Heart left ventricle (tissue), 16 donors: ENCODE measurements at places on chromosomes 5 and 9. TPM values are rescaled to one million over a fixed set of nuclear protein-coding genes. Genes with fewer than 3 reads are reported as not detected.

DNA sequence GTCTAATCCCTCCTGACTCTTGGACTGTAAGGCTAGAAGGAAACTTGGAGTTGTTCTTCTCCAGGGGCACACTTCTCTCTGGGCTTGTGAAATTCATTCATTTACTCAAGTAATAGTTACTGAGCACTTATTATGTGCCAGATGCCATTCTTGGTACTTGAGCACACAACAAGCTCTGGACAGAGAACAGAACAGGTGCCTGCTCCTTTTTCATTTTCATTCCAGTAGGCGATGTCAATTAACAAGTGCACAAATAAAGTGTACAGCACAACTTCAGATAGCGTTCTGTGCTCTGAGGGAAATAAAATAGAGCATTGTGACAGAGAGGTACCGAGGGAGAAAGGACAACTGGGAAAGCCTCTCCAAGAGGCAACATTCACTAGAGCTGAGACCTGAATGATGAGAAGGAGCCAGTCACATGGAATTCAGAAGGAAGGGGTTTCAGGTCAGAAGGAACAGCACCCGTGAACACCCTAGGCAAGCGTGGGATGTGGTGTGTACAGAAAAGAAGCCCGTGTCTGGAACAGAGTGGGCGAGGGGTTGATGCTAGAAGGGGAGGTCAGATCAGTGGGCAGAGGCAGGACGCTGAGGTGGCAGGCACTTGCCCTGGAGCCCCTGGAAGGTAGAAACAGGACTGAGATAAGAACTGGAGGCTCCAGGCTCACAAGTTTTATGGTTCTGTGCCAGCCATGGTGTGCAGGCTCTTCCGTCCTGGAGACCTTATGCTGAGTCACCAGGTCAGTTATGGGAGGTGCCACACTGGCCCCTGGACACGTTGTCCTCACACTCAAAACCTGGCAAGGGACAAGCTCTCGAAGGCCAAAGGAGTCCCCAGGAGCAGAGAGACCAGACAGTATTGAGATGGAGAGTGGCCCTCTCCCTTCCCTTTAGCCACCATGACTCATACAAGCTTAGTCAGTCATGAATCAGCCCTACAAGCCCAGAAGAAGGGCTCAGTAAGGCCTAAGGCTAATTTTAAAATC is 7.2 kb upstream of the ABLIM3 start:
- no peak for DNase-seq

DNA sequence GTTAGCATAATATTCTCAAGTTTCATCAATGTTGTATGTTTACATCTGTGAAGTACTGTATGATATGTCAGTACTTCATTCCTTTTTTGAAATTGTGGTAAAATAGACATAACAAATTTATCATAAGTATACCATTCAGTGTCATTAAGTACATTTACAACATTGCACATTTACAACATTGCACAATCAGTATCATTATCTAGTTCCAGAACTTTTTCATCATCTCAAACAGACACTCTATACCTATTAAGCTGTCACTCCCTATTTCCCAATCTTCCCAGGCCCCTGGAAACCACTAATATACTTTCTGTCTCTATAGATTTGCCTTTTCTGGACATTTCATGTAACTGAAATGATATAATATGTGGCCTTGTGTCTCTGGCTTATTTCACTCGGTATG is 75.1 kb upstream of the ATG10 start:
- DNase-seq, result no peak

GRCh38 chr5:30959238-30959637 is 234.2 kb upstream of the CDH6 start:
- DNase-seq, result no peak

DNA sequence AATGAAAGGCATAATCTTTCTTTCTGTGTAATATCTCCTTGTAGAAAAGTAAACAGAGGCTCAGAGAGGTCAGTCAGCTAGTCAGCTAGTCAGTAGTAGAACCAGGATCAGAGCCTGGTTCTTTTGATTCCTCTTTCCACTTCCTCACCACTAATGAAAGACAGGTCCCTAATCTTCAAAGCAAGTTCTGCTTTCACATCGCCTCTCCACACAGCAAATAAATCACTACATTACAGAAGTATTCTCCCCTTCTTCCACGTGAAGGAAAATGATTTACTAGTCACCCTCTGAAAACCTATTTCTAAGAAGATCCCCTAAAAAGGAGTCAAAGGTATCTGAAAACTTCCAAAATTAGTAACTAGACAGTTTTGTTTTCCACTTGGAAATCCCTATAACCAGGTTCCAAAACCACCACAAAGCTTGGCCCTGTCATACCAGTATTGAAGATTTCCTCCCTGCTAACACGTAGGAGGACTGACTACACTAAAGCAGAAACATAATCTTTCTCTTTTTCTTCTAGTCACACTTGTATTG is 140.5 kb upstream of the TARS1 start:
- DNase-seq, result no peak

GRCh38 chr5:39138892-39139291 is 64.7 kb upstream of the RICTOR start:
- DNase-seq, result no peak

DNA sequence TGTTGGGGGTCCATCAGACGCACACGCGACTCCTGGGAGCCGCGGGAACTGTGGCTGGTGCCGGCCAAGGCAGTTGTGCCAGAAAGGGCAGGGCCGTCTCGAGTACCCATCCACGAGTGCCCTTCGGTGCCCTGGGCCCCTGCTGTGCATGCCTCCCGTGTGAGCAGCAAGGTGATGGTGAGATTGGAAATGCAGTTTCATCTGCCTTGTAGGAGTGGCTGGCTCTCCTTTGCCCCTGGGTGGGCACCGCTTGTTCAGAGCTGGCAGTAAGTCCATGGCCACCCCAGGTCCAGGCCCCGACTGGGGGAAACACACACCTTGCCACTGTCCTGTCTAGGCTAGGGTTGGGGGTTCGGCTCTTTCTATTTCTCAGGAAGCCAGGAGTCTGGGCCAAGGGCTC is 5.7 kb downstream of the NKD2 start:
- no peak for DNase-seq

- no peak for DNase-seq
These were observed 77.2 kb downstream of the SLCO6A1 start for GRCh38 chr5:102421647-102422046.

DNA sequence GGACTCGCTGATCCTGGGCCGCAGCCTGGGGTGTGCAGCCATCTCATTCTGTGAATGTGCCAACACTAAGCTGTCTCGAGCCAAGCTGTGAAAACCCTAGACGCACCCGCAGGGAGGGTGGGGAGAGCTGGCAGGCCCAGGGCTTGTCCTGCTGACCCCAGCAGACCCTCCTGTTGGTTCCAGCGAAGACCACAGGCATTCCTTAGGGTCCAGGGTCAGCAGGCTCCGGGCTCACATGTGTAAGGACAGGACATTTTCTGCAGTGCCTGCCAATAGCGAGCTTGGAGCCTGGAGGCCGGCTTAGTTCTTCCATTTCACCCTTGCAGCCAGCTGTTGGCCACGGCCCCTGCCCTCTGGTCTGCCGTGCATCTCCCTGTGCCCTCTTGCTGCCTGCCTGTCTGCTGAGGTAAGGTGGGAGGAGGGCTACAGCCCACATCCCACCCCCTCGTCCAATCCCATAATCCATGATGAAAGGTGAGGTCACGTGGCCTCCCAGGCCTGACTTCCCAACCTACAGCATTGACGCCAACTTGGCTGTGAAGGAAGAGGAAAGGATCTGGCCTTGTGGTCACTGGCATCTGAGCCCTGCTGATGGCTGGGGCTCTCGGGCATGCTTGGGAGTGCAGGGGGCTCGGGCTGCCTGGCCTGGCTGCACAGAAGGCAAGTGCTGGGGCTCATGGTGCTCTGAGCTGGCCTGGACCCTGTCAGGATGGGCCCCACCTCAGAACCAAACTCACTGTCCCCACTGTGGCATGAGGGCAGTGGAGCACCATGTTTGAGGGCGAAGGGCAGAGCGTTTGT is 19.9 kb downstream of the PTGES2 start:
- peak; percentile 23 for DNase-seq

DNA sequence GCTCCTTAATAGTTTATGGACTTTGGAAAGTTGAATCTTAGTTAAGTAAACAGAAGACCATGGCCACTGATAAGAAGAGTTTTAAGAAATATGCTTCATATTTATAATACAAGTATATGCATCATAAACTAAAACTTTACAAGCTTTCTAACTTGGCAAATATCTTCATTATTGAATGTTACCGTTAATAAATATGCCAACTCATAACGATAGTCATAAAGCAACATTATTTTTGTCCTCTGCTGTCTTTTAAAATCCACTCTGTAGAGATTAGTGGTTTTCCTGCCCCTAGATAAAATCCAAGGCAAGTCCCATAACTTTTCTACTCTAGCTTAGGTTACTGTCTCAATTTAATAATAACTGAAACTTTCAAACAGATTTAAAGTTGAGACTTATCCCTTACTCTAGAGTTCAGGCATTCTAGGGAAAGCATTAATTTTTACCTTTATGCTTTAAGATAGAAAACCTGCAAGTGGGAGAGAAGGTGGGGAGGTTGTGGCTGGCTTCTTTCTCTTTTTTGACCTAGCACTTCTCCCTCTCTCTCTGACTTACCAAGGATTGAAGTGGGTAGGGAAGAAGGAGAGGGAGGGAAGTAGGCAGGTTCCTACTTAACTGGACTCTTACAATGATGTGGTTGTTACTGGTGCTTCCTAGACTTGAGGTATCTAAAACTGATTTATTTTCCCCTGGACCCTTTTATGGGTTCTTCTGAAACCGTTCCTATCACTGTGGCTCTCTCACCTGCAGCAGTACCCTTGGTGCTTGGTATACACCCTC is 29.6 kb downstream of the RNF145 start:
- no peak for DNase-seq

- no peak for DNase-seq
These were observed 1.8 kb upstream of the PRLR start for GRCh38 chr5:35232124-35232523.

DNA sequence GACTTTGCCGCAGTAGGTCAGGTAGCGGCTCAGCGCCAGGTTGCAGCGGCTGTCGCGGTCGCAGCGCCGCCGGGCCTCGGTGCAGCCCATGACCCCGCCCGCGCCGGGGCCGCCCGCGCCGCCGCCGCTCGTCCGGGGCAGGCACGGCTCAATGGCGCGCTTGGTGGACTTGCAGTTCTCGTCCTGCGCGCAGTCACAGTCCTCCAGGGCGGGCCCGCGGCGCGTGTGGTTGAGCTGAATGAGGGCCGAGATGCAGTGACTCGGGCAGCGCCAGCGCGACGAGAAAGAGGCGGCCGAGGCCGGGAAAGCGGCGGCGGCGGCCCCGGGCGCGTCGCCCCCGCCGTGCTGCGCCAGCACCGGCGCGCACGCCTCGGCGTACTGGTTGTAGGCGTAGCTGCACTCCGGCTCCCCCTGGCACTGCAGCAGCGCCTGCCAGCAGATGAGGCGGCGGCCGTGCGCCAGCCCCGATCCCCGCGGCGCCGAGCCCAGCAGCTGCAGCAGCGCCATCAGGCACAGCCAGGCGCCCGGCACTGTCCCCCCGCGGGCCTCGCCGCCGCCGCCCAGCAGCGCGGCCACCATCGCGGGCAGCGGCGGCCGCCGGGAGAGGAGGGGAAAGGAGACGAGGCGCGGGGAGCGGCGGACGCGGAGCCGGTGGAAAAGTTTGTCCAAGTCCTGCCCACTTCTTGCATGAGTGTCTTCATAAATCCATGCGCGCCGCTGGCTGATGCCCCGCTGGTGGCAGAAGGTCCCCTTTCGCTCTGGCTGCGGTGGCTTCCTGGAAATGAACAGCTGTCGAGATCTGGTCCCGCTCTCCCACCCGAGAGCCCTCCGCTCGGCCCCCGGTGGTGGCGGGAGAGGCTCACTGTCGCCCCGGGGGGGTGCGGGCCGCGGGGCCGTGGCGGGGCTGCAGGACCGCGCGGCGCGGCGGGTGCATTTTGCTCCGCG is 833 bp downstream of the GAS1 start:
- peak; percentile 72 for DNase-seq

DNA sequence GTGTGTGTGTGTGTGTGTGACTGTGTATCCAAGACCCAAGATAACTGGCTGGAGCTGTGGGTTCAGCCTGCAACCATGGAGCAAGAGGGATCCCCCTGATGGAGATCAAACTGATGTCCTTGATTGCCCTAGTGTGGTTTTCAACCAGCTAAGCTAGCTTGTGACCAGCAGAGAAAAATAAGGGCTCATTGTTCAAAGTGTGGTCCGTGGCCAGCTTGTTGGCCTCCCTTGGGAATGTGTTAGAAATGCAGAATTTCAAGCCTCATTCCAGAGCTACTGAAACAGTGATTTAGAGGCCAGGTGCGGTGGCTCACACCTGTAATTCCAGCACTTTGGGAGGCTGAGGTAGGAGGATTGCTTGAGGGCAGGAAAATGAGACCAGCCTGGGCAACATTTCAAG is 79.9 kb downstream of the ACER2 start:
- no peak for DNase-seq

DNA sequence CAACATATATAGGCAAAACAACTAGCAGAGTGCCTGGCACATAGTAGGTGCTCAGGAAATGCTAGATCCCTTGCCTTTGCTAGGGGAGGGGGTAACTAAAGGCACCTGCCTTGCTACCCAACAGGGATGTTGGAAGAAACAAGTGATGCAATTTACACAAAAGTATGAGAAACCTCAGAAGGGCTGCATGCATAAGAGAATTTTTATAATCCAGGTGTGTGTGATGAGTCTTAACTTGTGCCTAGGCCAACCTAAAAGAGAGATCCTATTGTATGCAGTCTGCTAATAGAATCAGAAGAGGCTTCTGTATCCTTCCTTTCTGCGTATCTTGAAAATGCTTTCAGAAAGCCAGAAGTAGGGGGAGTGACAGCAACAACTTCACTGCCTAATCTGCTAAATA is 135.9 kb downstream of the SLIT3 start:
- DNase-seq, result no peak

DNA sequence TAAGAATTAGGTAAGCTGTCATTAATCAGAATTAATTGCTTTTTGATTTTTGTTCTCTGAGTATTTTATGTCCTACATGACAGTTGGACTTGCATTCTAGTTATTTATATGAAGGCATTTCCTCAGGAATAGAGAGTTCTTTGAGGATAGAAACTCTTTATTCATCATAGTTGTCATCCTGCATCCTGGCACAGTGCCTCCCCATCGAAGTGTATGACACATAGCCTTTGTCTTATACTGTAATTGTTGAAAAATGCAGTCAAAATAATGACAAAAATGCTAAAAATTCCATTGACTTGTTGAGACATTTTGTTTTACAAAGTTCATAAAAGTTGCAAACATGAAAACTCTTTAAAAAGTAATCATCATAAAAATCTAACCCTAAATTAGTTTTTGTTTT is 36.5 kb downstream of the CFAP95 start:
- no peak for DNase-seq

DNA sequence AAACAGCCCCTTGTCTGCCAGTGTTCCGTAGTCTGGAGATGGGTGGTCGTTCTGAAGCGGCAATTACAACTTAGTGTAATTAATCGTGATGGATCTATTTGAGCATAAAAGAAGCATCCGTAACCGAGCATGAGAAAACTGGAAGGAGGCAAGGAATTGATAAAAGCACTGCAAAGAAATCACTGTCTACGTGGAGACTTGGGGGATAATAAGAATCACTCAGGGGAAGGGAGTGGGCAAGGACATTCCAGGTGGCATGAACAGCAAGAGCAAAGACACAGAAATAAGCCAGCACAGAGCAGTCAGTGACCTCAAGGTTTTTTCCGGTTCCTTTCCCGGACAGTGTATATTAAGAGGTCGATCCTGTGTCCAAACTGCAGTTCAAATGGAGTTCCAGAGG is 35.0 kb downstream of the TLR4 start:
- DNase-seq, result no peak

The HACD4 gene
- polyA plus RNA-seq, result 0.23 TPM

The PCDHGA5 gene
- 1.5 TPM for polyA plus RNA-seq

The PLAA gene
- 9.1 TPM for polyA plus RNA-seq

The CMYA5 gene
- 279 TPM for polyA plus RNA-seq

The ANKRD20A1 gene
- polyA plus RNA-seq, result 0.18 TPM
